B cell (primary cell): ENCODE measurements at places on chromosomes 7 and 10. TPM values are rescaled to one million over a fixed set of nuclear protein-coding genes. Genes with fewer than 3 reads are reported as not detected.
A peak's percentile ranks its signal among the peaks of the same experiment; 100 is the strongest.

SMKR1 gene
- total RNA-seq, result 2.9 and 3.8 TPM in 2 replicates

TCAF1 gene
- 17.3 and 19.7 TPM in 2 replicates for total RNA-seq

DNA sequence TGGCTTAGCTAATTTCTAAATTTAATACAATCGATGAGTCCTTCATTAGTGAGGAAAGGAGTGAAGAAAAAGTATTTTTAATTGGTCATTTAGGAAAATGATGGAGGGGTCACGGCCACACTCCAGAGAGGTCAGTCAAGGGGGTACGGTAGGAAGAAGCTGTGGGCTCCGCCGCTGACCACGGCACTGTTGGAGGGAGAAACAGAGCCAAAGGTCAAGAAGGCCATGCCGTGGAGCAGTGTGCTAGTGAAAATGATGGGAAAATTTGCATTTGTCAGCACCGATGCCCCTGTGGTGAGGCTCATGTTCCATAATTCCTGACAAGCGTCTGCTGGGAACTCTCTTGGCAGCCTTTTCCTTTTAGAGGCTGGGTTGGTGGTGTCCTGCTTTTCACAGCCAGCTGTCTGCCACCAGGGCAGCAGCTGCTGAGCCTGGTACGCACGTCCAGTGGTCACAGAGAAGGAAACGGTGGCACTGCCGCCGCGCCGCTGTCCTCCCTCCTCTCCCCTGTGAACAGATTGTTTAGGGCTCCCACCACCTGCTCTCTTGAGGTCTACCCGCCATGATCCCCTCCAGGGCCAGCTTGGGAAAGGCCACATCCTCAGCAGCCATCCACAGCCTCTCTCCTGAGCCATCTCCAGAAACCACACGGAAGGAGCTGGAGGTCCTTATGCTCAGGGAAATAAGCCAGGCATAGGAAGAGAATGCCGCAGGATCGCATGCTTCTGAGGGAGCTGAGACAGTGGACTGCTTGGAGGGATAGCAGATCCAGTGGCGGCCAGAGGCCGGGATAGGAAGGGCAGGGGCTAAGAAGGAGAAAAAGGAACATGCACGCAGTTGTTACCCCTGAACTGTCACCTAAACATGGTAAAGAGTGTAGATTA, 263.7 kb upstream of the PPP2R2D start:
- no peak for DNase-seq

- DNase-seq, result no peak
Observed at GRCh38 chr10:117616179-117616578, 73.6 kb downstream of the EMX2 start.

OR2A42 gene
- total RNA-seq, result 0.10 TPM in 1 of 2 replicates, not detected in the other

NEUROG3 gene
- total RNA-seq, result not detected in 2 replicates

DNA sequence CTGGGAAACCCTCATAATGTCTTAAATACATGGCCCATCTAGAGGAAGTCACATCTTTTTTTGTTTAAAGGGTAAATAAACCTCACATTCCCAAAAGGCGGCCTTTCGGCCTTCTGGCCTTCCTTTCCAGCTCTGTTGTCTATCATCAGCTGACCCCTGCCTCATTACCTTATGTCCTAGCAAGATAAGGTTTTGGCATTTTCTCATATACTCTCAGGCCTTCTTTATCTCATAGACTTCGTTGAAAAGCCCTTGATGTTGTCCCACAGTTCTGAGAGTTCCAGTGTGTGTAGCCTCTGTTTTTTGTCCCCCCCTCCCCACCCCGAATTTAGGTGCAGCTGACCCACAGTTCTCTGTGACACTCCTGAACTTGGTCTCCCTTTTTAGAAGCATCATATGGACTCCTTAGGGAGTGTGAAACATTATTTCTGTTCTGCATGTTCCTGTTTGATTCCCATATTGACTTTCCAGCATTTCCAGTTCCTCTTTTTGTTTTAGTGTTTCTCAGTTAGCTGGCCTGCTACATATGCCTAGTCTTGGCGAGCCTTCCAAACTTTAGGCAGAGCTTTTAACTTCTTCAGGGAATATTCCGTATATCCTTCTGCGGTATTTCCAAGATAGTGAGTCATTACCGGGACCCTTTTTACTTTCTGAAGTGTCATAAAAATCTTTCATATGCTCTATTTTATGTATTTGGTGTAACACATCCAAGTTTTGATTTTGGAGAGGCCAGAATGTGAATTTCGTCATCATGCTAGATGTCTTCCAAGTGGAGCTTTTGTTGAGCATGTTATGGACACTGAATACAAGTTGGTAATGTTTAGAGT, 138.5 kb downstream of the LRRC4 start:
- DNase-seq, result no peak

POLR2J2 gene
- 53.0 and 61.1 TPM in 2 replicates for total RNA-seq

DNA sequence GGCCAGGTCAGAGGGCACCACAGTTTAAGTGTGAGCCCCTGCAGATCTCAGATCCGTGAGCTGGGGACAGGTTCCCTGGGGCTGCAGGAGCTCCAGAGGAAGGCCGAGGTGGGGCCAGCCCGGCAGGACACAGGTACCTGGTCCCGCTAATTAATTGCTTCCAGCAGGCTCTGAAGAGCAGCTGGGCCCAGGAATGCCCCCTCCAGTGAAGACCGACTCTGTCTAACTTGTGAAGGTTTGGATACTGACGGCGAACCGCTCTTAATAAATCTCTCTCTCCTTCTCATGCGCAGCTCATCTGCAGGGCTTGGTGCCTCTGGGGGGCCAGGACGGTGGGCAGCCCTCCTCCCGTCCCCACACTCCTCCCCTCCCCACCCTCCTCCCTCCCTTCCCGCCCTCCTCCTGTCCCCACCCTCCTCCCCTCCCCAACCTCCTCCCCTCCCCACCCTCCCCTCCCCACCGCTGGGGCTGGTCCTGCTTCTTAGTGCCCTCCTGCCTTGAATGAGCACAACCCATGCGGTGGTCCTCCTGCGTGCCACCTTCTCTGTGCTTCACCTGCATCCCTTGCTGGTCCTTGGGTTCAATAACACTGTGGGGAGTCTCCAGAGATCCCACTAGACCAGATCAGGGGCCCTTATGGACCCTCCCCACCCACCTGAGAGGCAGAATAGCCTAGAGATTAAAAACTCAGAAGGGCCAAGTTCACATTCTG, 38.3 kb downstream of the PDGFA start:
- no peak for DNase-seq

DNA sequence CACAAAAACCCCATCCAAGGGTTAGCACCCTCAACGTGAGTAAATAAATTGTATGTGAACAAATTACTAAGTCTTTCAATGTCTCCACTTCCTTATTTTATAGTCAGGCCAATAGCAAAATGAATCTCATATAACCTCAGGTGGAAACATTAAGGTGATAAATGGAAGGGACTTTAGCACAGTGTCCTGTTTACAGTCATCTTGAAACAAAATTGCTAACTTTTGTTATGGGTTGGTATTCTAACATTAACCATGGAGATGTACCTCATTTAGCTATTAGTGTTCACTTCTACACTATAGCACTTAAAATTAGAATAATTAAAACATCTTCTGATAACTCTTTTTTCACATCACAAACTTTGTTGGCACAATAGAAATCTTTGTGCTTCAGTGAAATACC, 255.8 kb upstream of the CNTNAP2 start:
- DNase-seq, result no peak

DNA sequence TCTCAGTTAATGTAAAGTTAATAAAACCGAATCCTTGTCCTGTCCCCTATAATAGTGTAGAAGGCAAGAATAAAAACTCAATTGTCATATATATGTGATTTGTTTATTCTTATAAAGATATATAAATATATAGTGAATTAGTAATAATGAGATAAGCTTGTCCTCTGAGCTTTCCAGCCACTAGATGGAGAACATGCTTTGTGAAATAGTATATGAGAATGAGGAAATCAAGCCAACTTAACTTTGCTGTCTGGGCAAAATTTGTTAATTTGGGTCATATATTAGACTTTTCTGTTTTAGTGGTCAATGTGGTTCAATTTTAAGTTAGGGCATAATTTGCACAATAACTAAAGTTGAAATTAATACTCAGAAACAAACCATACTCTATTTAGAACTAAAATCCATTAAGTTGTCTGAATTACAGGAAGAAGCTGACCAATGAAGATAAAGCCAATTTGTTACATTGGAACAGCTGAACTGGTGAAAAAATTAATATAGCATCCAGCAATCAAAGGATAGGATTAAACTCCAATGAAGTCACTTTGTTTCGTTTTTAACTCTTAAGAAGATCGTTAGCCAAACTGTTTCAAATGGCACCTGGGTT, 595.0 kb downstream of the ARL4A start:
- DNase-seq, result no peak

- DNase-seq, result no peak
Observed at GRCh38 chr7:30390736-30391636, 87.6 kb downstream of the NOD1 start.

EVX1 gene
- total RNA-seq, result not detected in 2 replicates

VDAC2 gene
- 83.6 and 86.4 TPM in 2 replicates for total RNA-seq

CASTOR2 gene
- 4.9 and 5.1 TPM in 2 replicates for total RNA-seq

GRCh38 chr7:22447008-22447407, 53.0 kb downstream of the STEAP1B start:
- DNase-seq, result peak; percentile 33

DNA sequence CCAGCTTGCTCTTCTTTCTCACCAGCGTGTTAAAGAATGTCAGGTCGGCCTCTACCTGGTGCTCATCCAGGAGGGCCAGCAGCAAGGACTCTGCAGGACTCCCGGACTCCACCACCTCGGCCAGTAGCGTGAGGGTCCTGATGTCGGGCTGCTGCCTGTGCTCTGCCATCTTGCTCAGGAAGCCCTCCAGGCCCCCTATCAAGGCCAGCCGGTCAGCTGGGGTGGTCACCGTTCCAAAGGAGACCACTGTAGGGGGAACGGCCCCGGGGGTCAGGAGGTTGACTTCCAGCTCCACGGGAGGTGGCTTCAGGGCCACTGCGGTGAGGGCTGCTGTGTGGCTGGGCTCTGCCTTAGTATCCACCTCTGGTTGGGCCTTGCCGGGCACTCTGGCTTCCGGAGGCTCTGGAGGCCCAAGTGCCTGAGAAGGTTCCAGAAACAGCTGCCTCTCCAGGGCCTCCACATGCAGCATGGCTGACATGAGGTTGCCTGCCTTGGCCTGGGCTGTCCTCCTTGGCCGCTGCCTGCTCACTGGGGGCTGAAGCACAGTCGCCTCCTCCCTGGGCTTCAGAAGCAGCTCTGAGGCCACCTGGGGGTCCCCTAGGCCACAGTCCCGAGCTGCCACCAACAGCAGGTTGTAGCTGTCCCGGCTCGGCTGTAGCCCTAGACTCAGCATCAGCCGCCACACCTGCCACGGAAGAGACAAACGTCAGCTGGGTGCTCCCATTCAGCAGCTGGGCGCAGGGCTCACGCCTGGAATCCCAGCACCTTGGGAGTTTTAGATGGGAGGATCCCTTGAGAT, 13.5 kb downstream of the PTCD1 start:
- no peak for DNase-seq

GRCh38 chr7:1918881-1919525, 248.9 kb downstream of the ELFN1 start:
- no peak for DNase-seq

DNA sequence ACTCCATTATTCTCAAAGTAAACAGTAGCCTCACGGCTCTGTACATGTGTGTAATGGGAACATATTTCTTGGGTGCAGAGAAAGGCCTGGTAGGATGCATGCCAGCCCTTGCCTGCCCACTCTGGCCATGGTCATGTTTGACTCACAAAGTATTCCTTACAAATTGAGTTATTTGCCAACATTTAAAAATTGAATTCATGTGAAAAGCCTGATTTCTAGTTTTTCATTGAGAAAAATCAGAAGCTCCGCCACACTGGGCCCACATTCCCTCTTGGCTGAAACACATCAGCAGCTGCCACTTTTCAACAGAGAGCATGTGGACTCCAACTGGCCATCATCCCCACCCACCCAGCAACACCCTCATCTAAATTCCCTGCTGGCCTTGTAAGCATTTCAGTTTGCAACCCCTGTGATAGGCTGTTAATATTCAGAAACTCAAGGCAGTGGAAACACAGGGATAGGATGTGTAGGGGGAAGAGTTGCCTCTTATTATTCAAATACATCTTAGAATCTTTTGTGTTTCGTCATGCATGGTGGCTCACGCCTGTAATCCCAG, 40.9 kb downstream of the CDH23 start:
- no peak for DNase-seq

GRCh38 chr10:52318822-52319464, 4.9 kb downstream of the DKK1 start:
- DNase-seq, result no peak

DNA sequence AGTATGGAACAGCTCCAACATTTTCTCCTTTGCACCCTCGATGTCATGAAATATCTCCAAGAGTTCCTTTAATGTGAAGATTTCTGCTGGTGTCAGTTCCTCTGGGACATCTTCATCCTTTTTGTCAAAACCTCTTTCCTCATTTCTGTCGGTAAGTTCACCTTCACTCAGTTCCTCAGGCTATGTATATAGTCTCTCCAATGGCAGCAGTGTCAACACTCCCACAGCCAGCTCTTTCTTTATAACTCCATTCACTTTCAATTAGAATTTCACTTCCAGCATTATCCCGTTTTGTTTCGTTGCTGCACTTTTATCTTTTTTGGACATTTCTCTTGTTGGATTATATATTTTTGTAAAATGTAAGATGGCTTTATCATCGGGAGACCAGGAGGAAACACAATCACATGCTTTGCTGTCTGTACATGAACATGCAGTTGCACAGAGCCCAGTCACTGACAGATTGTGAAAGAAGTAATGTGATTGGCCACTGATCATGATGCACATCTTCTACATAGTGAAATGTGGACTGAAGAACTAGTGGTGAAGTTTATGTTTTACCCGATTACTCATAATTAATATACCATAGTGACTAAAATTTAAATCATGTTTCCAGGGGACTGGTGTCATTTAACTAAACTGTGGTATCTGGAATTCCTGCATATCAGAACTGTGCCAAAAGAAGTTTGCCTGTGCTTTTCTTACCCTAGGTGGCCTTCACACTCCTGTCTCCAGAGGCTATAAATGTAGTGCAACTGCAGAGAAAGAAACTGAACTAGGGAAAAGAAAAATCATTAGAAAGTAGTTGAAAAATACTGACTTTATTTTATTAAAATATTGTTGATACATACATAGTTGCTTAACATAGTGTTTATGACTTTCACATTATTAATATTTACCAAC, 289.6 kb downstream of the PPP1R3A start:
- DNase-seq, result no peak

FAM237B gene
- not detected in 2 replicates for total RNA-seq

- no peak for DNase-seq
Observed at GRCh38 chr10:123945325-123945920, 53.8 kb upstream of the CPXM2 start.

DNA sequence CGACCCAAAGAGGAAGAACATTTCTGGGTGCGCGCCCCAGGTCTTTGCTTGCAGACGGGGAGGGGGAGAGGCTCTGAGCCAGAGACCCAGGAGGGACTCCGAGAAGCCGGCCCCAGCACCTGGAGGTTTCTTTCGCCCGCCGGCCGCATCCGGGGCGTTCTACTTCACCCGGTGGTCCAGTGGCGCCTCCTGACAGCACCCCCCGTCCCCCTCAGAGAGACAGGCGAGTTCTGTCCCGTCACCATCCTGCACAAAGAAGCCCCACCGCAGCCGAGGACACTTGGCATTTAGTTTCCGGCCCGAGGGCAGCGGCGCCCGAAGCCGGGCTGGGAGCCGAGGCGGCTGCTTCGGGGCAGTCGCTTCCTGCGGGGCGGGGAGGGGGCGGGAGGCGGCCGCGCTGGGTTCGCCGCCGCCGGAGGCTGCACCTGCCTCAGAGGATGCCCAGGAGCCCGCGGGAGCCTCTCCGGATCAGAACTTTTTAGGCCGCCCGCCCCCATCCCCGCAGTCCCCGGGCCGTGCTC, at the start of gene TMEM178B:
Gene TMEM178B, plus strand, starts transcription at position 424 of the 521 bp plus-strand sequence.
- DNase-seq, result peak; percentile 21
